ENCODE measurements at places on chromosomes 2 and 18. TPM values are rescaled to one million over a fixed set of nuclear protein-coding genes. Genes with fewer than 3 reads are reported as not detected.
A peak's percentile ranks its signal among the peaks of the same experiment; 100 is the strongest.

GRCh38 chr2:222320436-222321395 is 21.9 kb upstream of the PAX3 start:
- no peak for DNase-seq

GRCh38 chr2:120313695-120314615 is 32.0 kb upstream of the INHBB start:
- DNase-seq: no peak

DNA sequence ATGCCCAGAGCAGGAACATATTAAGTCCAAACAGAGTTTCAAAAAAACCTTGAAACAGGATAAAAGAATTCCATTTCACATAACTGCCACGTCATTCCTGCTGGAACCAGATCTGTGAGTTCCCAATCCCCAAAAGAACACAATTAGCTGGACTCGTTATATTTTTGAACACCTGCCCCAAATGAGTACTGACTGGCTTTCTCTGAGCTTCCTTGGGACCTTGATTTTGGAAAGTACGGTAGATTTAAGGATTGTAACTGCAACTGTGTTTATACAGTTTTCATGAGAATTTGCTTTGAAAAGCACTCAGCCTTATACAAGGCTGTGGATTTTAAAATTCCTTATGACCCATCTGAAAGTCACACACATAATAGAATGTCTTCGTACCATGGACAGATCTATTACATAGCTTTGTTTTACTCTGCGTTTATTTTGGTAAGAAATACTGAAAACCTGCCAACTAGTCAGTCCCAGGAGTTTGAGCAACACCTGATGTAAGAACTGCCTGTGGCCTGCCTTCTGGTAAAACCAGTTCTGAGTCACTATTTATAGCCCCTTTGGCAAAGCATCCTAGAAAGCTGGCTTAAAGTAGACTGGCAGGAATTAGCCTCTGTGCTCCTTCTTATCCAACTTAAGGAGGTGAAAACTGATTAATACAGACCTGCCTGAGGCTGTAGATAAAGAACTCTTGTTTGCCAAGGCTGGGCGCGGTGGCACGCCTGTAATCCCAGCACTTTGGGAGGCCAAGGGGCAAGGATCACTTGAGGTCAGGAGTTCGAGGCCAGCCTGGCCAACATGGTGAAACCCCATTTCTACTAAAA is 48.1 kb downstream of the MERTK start:
- DNase-seq: no peak

DNA sequence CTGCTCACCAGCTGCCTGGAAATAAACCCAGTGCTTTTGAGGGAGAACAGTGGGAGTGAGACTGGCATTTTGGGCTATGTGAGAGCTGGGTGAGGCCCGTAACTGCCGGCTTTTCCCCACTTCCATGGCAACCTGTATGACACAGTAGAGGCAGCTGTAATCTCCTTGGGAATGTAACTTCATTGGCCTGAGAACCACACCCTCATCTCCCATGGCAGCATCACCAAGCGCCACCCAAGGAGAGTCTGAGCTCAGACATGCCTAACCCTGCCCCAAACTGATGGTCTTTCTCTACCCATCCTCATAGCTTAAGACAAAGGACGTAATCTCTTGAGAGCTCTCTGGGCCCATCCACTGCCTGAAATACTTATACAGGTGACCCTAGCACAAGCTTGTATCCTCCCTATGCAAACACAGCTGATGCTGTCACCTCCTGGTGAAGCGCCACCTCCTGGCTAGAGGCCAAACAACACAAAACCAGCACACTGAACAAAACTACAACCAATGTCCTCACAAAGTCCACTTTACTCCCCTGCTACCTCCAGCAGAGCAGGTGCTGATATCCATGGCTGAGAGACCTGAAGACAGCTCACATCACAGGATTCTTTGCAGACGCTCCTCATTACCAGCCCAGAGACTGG is 763.4 kb upstream of the NRXN1 start:
- DNase-seq: no peak

DNA sequence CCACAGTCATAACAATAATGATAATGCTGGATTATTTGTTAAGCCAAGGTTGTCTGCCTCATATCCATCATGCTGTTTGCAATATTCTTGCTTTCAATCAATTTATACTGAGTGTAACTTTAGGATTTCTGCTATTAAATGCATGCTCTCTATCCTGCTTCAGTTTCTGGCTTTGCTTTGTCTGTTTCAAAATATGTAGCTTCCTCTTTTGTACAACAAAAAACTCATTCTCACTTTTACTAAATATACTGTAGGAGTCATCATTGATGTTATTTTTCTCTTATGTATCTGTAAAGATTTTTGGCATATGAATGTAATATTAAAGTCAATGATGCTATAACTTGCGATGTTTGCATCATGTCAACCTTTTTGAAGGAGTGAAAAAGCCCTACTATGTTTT is 149.3 kb downstream of the GPD2 start:
- no peak for DNase-seq

GRCh38 chr2:62158444-62159121 is 37.3 kb upstream of the B3GNT2 start:
- DNase-seq: no peak

DNA sequence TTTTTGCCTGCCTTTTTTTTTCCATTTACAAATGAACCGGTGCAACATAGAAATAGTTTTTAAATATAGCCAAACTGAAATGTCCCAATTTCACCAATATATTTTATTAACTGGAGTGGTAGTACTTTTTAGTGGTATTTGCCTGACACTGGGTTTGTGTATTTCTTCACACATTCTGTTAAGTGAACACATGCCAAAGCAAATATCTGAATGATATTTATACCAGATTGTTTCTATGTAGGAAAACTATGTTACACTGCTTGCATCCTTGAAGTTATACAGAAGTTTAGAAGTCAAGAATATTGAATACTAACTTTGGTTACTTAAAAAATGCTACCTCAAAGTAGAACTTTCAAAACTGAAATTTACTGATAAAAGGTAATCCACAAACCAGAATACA is 19.4 kb upstream of the ITPRID2 start:
- DNase-seq: no peak

DNA sequence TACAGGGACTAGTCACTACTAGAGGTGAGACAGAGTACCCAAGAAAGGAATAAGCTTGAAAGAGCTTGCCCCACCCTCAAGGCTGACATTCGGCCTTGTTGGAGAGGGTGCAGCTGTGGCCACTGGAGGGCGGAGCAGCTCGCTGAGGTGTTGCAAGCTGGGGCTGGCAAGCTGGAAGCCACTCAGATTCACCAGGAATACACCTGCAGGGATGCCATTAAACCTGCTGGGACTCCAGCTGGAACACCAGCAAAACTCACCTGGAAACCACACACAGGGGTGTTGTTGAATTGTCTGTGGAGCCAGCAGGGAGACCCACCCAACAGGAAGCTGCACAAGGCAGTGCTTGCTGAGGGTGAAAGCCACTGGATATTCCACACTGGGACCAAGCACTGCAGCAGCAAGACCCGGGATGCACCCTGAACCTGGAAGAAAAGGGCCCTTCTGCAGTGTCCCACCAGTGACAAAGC is 26.1 kb downstream of the KCTD18 start:
- peak; percentile 47 for DNase-seq

DNA sequence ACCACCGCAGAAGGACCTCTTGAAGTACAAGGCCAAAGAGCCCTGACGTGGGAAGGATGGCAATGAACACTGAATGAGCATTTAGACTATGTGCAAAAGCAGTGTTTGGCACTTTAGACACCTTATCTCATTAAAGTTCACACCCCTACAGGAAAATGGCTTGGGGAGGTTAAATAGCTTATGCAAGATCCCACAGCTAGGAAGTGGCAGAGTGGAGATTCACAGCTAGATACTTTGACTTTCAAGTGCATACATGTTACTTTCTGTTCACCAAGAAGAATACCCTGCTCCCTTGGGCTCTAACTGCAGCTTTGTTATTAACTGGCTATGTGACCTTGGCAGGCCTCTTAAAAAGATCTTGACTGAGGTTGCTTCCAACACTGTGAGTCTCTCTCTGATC is 58.2 kb downstream of the ICOS start:
- DNase-seq: no peak

GRCh38 chr18:77702686-77703085 is 453.0 kb downstream of the GALR1 start:
- no peak for DNase-seq

DNA sequence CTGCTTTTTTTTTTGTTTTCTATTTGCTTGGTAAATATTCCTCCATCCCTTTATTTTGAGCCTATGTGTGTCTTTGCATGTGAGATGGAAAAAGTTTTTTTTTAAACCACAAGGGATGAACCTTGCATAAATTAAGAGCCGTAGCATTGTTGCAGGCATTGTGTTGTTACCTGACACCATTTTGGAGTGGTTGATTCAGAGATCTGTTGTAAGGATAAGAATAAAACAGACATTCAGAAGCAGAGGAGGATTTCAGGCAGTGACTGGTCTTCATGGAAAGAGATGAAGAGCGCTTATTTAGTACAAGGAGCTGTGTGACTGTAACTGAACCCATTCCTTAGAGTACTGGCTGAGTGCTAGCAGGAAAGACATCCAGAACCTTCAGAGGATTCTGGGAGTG is 101.2 kb downstream of the LTBP1 start:
- no peak for DNase-seq

GRCh38 chr2:2564300-2565078 is 233.4 kb upstream of the MYT1L start:
- no peak for DNase-seq

DNA sequence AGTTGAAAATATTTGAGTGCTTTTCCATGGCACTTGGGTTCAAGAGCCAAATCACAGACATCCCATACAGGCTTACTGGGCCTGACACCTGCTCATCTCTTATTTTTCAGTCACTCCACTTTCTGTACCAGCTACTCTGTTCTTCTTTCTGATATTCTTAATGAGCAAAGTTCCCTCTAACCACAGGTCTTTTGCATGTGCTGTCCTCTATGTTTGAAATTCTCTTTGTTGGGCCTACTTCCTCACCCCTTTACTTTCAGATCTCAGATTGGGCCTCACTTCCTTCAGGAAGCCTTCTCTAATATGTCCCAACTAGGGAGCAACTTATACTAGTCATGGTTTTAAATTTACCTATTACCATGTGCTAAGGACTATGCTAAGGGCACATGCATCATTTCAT is 81.8 kb upstream of the RBMS1 start:
- DNase-seq: no peak

DNA sequence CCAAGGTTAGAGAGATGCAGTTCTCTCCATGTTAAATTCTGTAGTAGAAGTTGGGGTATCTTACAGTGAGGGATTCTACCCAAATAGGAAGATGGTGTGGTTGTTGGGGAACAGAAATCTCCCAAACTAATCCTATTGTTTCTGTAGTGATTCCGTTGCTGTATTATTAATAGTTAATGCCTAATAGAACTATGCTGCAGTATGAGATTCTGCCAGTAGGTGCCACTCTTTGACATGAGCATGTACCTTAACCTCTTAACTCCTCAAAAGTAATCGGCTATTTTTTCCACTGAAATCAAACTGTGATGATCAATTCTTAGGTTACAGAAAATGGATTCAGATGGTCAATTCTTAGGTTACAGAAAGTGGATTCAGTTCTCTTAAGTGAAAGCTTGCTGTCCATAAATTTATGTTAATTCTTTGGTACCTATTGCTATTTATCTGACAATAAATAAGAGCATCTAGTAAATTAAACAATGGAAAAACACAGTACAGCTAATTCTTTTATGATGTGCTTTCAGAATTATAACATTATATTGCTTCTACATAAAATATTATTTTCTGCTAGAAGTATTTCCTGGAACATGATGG is 97.9 kb upstream of the DLX2 start:
- DNase-seq: no peak

DNA sequence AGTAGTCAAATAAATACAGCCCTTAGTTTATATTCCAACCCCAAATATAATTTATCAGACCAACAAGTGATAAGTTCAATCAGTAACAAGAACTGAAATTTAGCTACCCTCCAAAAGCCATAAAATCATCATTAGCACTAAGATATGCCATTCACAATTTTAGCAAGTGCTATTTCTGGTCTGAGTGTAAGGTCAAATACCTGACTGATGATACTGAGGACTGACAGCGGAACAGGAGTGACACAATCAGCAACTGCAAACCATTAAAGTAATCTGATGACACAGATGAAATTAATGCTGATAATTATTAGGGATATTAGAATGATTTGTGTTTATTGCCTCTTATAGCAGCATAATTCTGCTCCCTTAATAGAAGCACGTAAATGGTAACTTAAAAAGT is 152.7 kb upstream of the SPHKAP start:
- no peak for DNase-seq

GRCh38 chr2:2706306-2706705 is 375.2 kb upstream of the MYT1L start:
- DNase-seq: no peak

GRCh38 chr18:79508565-79509535 is 113.1 kb downstream of the NFATC1 start:
- no peak for DNase-seq

- no peak for DNase-seq
Observed at GRCh38 chr2:15160201-15160991, 400.7 kb downstream of the NBAS start.

- DNase-seq: no peak
Observed at GRCh38 chr2:35651688-35652323, 703.8 kb upstream of the CRIM1 start.

- DNase-seq: no peak
Observed at GRCh38 chr2:127261804-127262406, 32.0 kb downstream of the ERCC3 start.

- DNase-seq: peak; percentile 47
Observed at GRCh38 chr2:204177977-204178522, 241.5 kb downstream of the ICOS start.

Gene SLC9A4
- not detected for total RNA-seq

Gene NEU4
- total RNA-seq: 3.8 TPM

Gene ALPG
- not detected for total RNA-seq

Gene TWIST2
- not detected for total RNA-seq

Gene CCDC150
- total RNA-seq: 0.74 TPM

Gene APCDD1
- not detected for total RNA-seq

Gene SCN3A
- total RNA-seq: not detected

Gene KIF1A
- total RNA-seq: not detected

Gene RGPD3
- 0.44 TPM for total RNA-seq

Gene ADAM23
- 0.10 TPM for total RNA-seq

Gene KANSL1L
- 7.3 TPM for total RNA-seq
